Activated naive CD4-positive, alpha-beta T cell treated with anti-CD3 and anti-CD28 coated beads for 36 hours (primary cell): ENCODE measurements at places on chromosomes 3 and 15. TPM values are rescaled to one million over a fixed set of nuclear protein-coding genes. Genes with fewer than 3 reads are reported as not detected.
A peak's percentile ranks its signal among the peaks of the same experiment; 100 is the strongest.

DNA sequence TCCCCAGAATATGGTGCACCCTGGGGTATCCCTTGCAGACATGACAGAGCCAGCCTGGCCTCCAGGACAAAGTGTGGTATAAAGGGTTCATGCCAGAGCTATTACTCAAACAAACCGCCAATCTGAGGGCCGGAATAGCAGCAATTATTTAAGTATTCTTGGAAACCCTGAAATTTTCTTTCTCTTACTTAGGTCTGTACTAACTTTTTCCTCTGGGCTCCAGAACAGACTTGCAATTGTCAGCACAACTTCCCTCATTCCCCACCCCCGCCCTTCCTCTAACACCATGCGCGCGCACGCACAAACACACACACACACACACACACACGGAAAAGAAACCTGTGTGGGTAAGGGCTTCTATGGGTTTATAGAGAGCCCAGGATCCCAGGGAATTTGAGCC, 56.3 kb downstream of the ISG20 start:
- DNase-seq = no peak

GRCh38 chr3:169984292-169984691, 17.7 kb downstream of the SEC62 start:
- DNase-seq = no peak

- no peak for DNase-seq
These were observed 246.8 kb downstream of the NR1D2 start for GRCh38 chr3:24191801-24192403.

GRCh38 chr3:3027976-3028567, 82.1 kb downstream of the IL5RA start:
- DNase-seq = no peak

DNA sequence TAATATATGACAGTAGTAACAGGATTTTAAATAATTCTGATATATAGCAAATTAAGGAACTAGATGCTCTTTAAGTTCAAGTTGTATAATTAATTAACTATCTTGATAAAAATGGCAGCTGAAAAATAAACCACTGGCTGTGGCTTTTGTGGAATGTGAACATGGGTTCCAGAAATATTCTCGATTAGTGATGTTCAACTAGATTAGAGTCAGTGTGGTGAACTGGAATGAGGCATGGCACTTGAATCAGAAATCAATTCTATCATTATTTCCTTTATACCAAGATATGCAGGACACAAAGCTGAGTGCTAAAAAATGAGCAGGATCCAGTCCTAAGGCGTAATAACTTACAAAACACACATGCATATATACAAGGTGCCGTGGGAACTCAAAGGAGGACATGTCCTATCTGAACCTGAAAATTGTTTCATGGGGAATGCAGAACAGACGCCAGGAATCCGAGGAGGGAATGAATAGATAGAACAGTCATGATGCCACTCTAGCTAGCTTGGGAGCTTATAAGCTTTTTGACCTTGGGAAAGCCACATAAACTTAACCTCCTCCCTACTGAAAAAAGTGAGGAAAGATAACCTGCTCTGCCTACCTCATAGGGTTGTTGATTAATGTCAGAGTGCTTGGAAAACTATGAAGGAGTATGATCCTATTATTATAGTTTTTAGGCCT, 402.4 kb downstream of the PLCL2 start:
- no peak for DNase-seq

DNA sequence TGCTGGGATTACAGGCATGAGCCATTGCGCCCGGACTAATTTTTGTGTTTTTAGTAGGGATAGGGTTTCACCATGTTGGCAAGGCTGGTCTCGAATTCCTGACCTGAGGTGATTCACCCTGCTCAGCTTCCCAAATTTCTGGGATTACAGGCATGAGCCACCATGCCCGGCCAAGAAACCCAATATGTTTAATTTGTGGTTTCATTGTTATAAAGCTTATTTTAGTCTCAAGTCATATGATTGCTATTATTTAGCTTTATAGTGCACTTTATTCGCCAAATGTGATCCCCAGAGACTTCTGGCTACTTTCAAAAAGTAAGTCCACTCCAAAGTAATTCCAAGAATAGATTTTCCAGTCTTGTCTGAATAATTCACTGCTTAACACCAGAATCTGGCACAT, 19.3 kb upstream of the SLC4A7 start:
- no peak for DNase-seq

GRCh38 chr15:33737687-33738601, 230.4 kb upstream of the CHRM5 start:
- DNase-seq = peak; percentile 56

- no peak for DNase-seq
These were observed 45.1 kb downstream of the NOX5 start for GRCh38 chr15:69059557-69059943.

DNA sequence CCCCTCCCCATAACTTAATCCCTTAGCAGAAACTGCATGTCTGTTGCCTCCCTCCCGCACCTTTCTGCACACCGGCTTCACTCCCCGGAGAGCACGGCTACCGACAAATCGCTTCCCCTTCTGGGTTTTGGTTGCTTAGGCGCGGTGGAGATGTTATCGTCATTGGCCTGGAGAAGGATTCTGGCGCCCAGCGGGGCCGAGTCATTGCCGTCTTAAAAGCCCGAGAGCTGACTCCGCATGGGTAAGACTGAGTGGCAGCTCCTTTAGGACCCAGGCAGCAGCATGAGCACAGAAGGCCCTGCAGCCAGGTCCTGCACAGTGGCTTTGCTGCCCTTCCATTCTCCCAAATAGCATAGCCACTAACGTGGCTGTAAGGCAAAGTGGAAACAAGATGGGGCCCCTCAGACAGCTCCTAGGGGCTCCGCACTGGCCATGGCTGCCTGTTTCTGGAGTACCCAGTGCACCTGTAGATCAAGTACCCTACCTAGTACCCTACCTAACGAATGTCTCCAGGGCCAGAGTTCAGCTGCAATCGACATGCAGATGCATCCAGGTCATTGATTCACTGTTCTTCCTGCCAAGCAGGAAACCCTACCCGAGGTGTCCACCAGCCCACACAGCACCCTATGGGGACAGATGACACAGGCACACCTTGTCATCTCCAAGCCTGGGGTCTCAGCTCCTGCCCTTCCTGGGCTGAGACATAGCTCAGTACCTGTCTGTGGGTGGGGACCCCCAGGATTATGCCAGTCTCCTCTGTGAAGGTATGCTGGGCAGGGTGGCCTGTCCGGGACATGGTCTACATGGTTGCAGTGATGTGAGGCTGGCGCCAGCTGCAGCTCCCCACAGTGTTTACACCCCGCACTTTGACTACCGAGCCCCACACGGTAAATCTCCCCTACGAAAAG, 147.6 kb downstream of the LRRK1 start:
- DNase-seq = no peak

GRCh38 chr3:144229953-144230352, 258.3 kb downstream of the DIPK2A start:
- no peak for DNase-seq

GRCh38 chr15:63759752-63760151, 74.0 kb downstream of the HERC1 start:
- DNase-seq = no peak

The PPP1R14D gene
- total RNA-seq = not detected

The PEX5L gene
- not detected for total RNA-seq

The CCDC9B gene
- total RNA-seq = 1.9 TPM

GRCh38 chr3:68089572-68090011, 435.2 kb upstream of the SUCLG2 start:
- no peak for DNase-seq

DNA sequence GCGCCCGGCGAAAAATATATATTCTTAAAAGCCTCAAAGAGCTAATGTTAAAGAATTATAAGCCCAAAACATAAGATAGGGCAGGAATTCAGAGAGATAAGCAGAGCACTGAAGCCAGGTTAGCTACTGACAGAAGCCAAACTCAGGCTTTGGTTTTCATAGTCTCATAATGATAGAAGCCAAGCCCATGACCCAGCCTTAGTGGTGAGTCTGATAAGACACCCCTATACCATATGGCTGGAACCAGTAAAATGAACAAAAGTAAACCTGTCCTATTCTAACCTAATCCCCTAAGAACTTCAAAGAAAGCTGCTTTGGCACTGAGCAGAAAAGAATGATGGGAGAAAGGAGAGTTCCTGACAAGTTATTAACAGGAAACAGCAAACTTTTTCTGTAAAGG, 25.9 kb downstream of the MYO9A start:
- no peak for DNase-seq

DNA sequence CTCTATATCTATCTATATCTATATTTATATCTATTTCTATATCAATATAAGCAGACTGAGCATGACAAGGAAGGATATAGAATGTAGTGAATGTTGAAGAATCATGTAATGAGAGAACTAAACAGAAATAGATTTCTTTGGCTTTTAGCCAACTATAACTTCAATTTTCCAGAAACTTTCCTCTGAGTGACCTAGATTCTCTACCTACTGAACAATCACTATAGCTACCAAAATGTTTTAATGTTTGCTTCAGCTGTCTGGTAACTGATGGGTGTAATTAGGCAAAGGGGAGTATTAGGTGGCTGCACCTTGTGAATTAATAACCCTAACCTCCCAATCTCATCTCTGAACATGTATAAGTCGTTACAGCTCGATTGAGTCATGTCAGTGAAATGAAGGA, 76.4 kb upstream of the ROBO1 start:
- no peak for DNase-seq

GRCh38 chr3:139906418-139906817, 28.6 kb upstream of the CLSTN2 start:
- DNase-seq = no peak
